ENCODE measurements at places on chromosomes 12 and 14.

- no peak for DNase-seq
These were observed 209.4 kb downstream of the PCNX1 start for GRCh38 chr14:71116568-71117122.

DNA sequence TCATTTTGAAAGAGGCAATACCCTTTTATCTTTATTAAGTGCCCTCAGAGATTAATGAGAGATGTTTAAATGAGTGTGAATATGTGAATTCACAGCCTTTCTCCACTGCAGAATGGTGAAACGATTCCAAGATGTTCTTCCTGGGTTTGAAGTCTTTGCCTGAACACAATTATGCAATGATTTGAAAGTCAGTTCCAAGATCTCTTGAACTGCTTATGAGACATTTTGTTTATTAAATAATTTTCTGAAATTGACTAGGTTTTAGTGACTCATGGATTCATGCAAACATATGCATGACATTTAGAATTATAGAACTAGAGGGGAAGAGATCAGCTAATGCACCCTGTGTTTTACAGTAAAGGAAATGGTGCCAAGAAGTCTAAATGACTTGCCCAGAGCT is 118.1 kb upstream of the SLC38A2 start:
- no peak for DNase-seq

DNA sequence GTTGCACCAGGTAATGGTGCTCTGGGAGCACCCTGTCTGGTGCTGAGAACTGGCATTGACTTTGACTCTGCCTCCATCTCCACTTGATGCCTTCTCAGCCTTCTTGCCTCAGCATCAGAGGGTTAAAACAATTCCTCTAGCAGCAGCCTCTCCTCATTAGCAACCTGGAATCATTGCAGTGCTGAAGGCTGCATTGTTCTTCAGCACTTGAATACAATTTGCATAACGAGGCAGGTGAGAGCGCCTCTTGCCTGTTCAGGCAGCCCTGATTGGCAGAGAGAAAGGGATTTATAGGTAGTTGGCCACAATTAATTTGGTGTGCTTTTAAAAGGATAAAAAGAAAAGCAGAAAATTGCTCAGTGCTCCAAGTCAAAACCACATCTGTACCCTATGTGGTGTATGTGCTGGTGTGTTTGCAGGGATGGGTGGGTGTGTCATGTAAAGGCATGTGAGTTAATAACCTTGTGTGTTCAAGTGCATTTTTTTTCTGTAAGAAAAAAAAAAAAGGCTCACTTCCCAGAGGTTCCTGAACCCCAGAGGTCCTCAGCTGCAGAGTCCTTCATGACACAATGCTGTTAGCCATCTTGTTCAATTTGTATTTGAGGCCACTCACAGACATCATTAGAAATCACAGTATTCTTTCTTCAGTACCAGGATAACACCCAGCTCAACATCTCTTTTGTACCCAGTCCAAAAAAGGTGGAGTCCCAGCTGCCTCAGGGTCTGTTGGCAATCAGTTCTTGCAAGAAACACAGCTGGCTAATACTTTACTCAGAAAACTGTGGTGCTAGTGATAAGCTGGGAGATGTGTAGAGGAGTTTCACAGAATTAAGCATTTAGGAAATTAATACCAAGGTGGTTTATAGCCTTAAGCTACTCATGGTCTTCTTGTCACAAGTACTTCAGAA is 385.6 kb downstream of the GRIN2B start:
- DNase-seq: no peak

- no peak for DNase-seq
These were observed 36.3 kb downstream of the SLC17A8 start for GRCh38 chr12:100393200-100393599.

GRCh38 chr12:109630815-109631214 is 57.2 kb downstream of the MVK start:
- no peak for DNase-seq

- no peak for DNase-seq
These were observed 69.2 kb downstream of the CRACR2A start for GRCh38 chr12:3683670-3684069.

Measured in activated T-cell treated with anti-CD3 and anti-CD28 coated beads for 24 hours (primary cell).